ENCODE measurements at places on chromosomes 6 and 20.

DNA sequence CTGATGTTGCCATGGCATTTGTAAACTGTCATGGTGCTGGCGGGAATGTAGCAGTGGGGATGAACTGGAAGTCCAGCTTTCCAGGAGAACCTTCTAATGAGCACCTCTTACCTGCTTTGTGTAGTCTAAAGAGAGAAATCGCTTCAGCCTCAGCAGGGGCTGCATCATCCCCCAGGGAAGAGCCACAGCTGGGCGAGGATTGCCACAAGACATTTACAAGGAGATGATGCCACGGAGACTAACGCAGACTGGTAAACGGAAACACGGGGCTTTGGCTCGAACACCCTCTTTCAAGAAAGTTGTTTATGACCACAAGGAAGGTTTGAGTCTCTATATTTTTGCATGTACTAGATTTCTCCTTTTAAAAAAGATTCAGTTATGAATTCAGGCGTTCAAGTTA is 72.9 kb downstream of the CDH26 start:
- DNase-seq = no peak

DNA sequence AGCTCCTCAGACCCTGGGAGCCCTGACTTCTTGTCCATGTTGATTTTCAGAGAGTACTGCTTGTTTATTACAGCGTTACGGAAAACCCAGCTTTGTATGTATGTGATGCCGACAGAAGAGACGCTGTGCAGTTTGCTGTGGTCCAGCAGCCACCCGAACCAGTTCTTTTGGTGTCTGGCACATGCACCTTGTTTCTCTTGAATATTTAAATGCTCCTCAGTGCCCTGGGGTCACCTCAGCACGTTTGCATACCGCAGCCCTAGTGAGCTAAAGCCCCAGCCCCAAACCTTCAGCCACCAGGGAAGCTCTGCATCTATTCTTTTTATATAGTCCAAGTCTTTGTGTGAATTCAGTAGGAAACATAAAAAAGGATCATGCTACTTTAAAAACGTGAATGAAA is 39.9 kb downstream of the AFDN start:
- no peak for DNase-seq

GRCh38 chr20:47306755-47307370 is 49.6 kb downstream of the ZMYND8 start:
- DNase-seq = no peak

DNA sequence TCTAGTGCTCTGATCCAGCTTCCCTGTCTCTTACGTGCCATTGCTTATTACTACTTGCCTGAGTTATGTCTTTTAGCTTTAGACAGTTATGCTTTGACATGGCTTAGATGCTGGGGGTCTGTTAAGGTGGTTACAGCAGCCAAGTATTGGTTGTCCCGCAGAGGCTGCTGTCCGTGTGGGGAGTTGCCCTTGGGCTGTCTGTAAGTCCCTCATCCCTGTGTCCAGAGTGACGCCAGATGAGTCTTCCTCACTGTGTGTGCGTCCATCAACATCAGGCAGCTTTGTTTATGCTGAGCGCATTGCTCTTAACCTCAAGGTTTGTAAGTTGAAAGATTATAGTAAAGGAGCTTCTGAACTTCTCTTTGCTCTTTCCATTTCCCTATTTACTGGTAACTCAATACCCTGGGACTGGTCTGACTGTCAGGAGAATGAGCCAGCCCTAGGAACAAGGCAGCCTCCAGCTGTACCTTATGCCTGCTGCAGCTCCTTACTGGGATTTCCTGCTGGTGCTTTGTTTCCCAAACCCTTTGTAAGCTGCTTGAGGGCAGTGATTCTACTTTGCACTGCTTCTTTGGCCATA is 7.2 kb downstream of the FAM120B start:
- DNase-seq = no peak
